Stimulated activated CD4-positive, alpha-beta T cell treated with anti-CD3 and anti-CD28 coated beads, Interleukin-1b, Interleukin-23, amount 100 ng/mL, for 4 hours (primary cell): ENCODE measurements at places on chromosomes 11 and 22.

DNA sequence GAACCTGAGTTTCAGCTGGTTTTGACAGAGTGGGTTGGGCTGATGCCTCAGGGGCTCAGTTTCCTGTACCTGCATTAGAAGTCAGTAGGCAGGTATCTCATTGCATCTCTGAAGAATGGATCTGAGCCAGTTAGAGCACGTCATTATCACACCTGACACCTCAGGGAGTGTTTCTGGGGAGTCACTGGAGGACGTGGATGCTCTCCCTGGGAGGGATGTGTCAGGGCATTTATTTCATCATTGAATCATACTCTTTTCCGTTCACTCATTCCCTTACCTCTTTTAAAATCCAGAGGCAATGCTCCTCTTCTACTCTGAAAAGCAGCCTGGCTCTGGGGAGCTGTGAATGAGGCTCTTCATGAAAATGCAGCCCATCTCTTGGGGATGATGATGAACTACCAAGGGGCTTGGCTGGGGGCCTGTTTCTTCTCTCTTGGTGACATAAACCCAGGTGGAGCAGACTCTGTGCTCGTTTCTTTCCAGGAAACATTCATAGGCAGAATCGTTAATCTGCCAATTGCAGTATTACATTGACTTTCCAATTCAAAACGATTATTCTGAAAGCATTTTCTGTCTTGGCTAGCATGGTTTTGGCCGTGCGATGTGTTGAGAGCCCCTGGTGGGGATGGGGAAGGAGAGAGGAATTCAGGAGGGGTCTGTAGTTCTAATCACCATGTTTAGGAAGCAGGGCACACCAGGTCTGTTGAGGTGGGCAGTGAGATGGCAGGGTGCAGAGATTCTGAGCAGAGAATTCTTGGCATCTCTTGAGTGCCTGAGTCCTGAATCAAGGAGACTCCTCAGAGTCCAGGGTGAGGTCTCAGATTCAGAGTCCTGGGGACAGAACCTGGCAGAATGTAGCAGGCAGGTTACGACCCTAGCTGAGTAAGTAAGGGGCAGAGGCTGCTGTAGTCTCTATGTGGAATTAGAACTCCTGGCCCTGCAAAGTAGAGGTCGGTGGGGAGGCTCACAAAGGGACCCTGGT lies 12.6 kb downstream of the PARVA start:
- no peak for DNase-seq

- no peak for DNase-seq
Measured at GRCh38 chr11:2621894-2622293, 77.9 kb downstream of the KCNQ1OT1 start.

- no peak for DNase-seq
Measured at GRCh38 chr11:107157809-107158187, 139.5 kb upstream of the GUCY1A2 start.

- no peak for DNase-seq
Measured at GRCh38 chr11:120057028-120057330, 80.9 kb downstream of the TRIM29 start.

GRCh38 chr11:118106789-118107335 lies 20.1 kb upstream of the SMIM35 start:
- no peak for DNase-seq

- DNase-seq = no peak
Measured at GRCh38 chr11:119742263-119742861, 13.4 kb upstream of the NECTIN1 start.

DNA sequence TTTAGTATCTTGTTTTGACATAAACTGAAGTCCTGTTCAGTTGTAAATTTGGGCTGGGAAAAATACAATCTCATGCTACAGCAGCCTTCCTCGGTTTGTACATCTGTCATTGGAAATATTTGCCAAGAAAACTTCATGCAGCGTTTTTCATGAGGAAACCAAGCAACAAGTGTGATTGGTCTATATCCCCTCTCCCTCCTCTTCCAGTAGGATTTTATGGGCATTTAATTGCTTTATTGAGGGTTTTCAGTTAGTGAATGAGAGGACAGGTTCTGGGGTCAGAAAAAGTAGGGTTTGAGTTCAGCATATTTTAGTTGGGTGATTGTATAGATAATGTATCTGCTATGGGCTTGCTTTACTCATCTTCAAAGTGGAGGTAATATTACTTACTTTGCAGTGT lies 90.1 kb upstream of the RAG2 start:
- no peak for DNase-seq

DNA sequence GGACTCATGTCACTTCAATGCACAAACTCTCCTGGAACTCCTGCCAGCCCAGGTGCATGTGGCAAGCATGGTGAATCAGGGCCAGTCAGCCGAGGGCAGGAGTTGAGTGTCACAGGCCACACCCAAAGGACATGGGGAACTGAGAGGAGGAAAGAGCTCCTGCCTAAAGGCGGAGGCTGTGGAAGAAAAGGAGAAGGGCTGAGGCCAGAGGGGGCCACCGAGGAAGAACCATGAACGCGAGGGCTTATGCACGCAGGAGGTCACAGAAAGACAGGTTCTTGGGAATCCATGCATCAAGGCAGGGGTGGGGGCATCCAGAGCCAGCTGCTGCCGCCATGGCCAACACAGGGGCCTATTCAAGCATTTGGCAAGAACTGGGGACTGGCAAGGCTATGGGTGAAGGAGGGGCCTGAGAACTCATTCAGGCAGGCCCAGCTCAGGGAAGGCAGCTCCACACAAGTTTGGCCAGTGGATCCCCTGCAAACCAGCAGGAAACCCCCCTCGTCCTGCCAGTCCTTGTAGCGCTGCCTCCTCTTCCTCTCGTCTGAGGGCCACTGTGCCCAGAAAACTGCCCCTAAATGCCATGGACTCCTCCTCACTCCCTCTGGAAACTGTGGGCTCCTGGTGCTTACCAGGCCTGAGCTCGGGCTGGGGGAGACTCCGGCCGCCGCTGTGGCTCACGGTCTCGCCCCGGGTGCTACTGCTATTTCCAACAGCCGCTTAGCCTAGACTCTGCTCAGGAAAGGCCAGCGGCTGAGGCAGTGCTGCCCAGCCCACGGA lies 15.4 kb downstream of the PPM1F start:
- no peak for DNase-seq

DNA sequence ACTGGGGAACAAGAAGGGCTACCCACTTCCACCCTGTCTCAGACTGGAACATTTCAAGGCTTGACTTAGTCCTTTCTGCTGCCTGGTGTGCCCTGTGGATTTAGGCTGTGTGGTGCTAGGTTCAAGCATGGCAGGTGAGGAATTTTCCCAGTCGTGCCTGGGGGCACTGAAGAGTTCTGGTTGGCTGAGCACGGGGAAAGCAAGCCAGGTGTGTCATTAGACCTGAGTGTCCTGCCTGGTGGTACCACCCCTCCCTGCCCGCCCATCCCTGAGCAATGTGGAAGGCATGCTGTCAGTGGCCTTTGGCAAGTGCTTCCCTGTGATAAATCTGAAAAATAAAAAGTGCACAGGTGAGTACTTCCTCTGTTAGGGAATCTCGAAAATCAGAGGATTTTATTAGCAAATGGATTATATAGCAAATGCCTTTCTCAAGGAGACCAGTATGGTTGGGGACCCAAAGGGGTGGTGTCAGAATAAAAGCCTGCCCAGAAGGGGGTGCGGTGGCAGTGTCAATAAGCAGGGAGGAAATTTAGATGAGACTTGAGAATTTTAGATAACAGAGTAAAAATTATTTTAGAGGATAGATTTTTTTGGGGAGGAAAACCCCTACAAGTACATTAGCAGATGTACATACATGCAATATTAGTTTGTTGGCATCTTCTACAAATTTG lies 22.8 kb downstream of the TEAD1 start:
- no peak for DNase-seq
